ENCODE measurements at places on chromosomes 4 and X. TPM values are rescaled to one million over a fixed set of nuclear protein-coding genes. Genes with fewer than 3 reads are reported as not detected.

The VCX3A gene
- polyA plus RNA-seq: not detected

The AKAP17A gene
- polyA plus RNA-seq: 37.5 TPM

The CISD2 gene
- polyA plus RNA-seq: 24.7 TPM

The CTSO gene
- polyA plus RNA-seq: 24.0 TPM

The FATE1 gene
- polyA plus RNA-seq: 3.9 TPM

The STPG2 gene
- polyA plus RNA-seq: not detected

The OPHN1 gene
- 16.6 TPM for polyA plus RNA-seq

The PNMA3 gene
- 1.2 TPM for polyA plus RNA-seq

The TMPRSS11D gene
- 0.08 TPM for polyA plus RNA-seq

The GAGE12J gene
- polyA plus RNA-seq: not detected

Measured in hindlimb muscle (tissue), 1 donor.